ENCODE measurements at places on chromosomes 16 and 17.

DNA sequence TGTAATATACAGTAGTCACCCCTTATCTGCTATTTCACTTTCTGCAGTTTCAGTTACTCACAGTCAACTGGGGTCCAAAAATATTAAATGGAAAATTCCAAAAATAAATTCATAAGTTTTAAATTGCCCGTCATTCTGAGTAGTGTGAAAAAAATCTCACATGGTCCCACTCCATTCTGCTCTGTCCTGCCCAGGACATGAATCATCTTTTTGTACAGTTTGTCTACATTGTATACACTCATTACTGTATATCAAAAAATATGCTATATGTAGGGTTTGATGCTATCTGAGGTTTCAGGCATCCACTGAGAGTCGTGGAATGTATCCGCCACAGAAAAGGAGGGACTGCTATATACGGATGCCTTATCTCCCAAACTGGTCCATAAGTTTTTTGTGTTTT, 16.0 kb upstream of the APPBP2 start:
- DNase-seq, result no peak

- DNase-seq, result no peak
These were observed 25.0 kb downstream of the MRC2 start for GRCh38 chr17:62652251-62653001.

DNA sequence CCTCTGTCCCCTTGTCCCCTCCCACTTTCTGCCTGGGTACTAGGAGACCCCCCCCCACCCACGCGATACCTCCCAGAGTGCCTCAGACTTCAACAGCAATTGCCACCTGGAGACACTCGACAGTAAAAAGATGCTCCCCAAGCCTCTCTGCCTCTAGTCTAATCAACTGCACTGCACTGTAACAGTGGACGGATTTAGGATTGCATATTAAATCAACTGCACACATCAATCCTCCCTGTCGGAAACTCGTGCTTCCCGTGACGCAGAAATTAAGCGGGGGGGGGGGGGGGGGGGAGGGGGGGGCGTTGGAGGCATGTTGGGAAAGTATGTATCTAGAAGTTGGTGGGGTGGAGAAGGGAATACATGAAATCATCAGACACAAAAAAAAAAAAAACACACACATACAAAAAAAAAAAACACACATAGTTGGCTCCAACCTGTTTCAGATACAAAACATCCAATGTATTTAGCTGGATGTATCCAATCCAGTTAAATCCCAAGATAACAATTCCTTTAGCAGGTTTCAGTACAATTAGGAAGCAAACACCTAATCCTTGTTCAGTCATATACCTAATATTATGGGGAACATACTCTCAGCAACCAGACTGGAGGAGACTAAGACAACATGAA, 29.7 kb downstream of the FAM222B start:
- no peak for DNase-seq

- no peak for DNase-seq
These were observed 1.4 kb upstream of the SETD6 start for GRCh38 chr16:58513874-58514273.

DNA sequence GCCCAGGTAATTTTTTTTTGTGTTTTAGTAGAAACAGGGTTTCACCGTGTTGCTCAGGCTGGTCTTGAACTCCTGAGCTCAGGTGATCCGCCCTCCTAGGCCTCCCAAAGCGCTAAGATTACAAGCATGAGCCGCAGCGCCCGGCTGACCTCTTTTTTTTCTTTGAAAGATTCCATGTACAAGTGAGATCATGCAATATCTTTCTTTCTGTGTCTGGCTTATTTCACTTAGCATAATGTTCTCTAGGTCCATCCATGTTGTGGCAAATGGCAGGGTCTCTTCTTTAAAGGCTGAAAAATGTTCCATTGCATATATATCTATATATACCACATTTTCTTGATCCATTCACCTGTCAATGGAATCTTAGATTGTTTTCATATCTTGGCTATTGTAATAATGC, 255.0 kb upstream of the MYOCD start:
- no peak for DNase-seq
